ENCODE measurements at places on chromosomes 12 and 14.

GRCh38 chr12:70890895-70891832 is 29.4 kb downstream of the PTPRR start:
- DNase-seq = no peak

- no peak for DNase-seq
These were observed 375.0 kb downstream of the DPF3 start for GRCh38 chr14:72518809-72519377.

DNA sequence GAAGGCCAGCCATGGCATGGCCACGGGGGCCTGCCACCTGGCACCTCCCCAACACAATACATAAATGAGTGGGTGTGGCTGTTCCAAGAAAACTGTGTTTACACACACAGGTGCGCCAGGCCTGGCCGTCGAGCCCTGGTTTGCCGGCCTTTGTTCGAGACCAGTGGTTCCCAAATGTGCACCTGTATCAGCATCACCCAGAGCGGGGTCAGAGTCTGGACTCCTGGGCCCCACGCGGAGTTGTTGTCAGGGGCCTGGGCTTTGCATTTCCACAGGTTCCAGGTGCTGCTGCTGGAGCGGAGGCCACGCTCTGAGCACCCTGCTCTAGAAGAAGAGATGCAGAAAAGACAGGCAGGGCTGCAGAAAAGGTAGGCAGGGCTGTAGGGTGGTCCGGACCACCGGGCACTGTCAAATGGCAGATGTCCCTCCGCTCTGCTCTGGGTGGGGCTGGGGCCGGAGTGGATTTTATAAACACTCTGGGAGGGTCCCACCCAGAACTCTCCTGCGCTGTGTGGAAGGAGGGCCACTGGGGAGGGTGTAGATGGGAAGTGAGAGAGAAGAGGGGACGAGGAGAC is 4.2 kb upstream of the ASPG start:
- DNase-seq = no peak

- DNase-seq = no peak
These were observed 41.8 kb upstream of the CLMN start for GRCh38 chr14:95361373-95362137.

DNA sequence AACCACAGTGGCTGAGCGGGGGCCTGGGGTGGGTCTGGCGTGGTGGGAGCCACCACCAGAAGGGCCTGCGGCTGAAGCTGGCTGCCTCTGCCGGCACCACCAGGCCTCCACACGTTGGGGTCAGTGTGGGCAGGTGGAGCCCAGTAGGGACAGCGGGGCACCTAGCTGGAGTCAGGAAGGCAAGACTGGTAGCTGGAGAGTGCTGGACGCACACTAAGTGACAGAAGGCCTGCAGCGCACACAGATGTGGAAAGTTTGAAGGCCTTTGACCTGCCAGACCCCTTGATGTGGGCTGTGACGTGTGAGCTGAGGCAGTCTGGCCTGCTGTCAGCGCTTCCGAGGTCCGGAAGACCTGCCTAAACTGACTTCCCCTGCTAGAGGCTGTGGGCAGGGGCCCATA is 26.3 kb downstream of the RIN3 start:
- peak; percentile 45 for DNase-seq

GRCh38 chr14:80212023-80212397 is 706 bp upstream of the DIO2 start:
- peak; percentile 69 for DNase-seq

GRCh38 chr14:73800970-73801515 is 50.6 kb upstream of the PTGR2 start:
- no peak for DNase-seq

DNA sequence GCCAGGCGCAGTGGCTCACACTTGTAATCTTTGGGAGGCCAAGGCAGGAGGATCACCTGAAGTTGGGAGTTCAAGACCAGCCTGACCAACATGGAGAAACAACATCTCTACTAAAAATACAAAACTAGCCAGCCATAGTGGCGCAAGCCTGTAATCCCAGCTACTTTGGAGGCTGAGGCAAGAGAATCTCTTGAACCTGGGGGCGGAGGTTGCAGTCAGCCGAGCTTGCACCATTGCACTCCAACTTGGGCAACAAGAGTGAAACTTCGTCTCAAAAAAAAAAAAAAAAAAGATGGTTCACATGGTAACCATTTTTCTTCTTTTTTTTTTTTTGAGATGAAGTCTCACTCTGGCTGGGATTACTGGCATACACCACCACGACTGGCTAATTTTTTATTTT is 35.3 kb downstream of the SLC2A14 start:
- no peak for DNase-seq

DNA sequence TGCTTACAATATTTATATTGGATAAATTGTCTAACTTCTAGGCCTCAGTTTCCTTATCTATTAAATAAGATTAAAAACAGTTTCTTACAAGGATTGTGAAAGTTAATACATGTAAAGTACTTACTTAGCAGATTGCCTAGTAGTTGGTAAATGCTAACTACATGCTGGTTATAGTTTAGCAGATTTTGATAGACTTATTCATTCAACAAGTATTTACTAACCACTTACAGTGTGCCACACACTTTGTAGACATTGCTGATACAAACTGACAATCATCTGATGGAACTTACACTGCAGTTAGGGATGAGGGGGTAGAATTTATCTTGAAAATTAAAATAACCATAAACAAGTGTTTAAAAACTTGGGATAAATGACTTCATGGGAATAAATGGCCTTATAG is 50.4 kb downstream of the ARID2 start:
- no peak for DNase-seq

DNA sequence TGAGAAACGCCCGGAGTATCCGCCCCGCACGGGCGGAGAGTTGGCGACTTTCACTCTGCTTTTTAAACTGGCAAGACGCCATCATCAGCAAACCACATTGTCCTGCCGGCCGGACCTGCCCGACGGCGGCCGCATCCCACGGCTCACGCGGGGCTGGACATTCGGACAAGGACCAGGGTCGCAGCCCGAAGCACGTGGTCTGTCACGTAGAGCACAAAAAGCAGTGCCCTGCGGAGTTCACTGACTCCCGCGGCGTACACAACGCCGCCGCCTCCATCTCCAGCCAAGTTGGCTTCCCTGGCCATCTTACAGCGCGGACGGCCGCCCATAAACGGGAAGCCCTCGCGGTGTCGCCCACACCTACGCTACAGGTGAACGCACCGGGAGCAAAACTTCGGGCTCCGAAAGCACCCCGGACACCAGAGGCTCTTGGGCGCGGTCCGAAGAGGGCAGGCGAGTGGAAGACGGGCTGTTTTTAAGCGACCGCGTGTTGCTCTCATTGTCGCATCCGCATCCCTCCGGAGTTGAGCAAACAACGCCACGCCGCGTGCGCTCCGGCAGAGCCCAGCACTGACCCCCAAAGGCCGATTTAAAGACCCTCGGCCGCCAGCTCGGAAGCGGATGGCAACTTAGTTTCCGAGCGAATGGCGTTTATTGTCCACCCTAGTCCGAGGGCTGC is 966 bp downstream of the SINHCAF start:
- DNase-seq = peak; percentile 71

GRCh38 chr14:106187216-106187615 is 660.8 kb downstream of the TMEM121 start:
- DNase-seq = no peak

GRCh38 chr14:74552623-74553022 is 59.1 kb downstream of the ISCA2 start:
- DNase-seq = no peak

DNA sequence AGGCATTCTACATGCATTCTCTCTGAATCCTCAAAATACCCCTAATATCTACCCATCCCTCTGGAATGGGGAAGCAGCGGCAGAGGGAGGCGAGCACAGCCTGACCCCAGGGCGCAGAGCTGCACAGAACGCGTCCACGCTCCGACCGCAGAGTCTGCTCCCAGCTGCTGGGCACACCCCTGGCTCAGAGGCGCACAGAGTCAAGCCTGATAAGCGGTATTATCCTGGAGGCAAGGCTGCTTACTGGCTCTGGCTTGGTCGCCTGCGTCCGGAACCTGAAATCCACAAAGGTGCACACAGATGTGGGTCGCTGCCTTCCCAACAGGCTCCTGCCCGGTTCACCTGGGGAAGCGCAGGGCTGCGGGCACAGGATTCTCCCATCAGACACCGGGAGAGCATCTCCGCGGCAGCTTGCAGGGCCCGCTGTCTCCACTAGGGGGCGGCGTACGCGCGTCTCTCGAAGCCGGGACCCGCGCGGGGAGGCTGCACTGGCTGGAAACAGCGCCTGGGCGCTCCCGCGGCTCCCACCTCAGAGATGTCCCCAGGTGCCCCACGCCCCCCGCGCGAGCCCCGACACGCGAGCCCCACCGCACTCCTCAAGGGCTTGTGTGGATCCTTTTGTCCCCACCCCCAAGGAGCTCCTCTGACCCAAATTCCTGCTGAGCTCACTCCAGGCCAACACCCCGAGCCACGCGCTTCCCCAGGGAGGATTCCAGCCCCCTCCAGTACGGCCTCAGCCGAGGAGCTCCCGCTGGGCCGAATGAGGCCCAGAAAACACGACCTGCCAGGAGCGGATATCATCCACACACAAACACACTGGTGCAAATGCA is 120.1 kb upstream of the FZD10 start:
- DNase-seq = no peak

DNA sequence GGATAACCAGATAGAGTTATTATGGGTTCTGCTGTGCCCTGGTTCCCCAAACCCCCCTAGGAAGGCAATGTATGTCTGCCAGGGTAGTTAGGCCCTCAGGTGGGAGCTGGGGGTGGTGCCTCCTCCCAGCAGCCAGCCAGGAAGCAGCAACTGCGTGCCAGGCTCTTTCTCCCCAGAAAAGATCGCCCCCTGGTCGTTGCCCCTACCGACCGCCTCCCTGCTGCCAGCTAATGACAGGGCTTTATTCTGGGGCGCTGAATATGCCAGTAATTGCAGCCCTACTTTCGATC is 36.3 kb downstream of the IQSEC3 start:
- DNase-seq = no peak

DNA sequence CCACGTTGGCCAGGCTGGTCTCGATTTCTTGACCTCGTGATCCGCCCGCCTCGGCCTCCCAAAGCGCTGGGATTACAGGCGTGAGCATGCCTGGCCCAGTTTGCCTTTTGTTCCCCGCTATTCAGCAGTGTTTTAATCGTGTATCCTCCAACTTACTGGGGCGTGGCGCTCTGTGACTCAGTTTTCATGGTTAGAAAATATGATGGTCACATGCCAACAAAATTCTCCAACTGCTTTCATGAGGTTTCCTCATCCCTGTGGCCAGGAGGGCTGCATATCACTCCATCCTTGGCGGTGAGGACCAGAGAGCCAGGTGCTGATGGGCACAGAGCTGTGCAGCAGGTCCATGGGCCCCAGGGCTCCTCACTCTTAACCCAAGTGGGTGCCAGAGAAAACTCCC is 33.0 kb upstream of the PRMT8 start:
- peak; percentile 1 for DNase-seq

GRCh38 chr12:130124106-130124505 is 38.2 kb upstream of the FZD10 start:
- no peak for DNase-seq

DNA sequence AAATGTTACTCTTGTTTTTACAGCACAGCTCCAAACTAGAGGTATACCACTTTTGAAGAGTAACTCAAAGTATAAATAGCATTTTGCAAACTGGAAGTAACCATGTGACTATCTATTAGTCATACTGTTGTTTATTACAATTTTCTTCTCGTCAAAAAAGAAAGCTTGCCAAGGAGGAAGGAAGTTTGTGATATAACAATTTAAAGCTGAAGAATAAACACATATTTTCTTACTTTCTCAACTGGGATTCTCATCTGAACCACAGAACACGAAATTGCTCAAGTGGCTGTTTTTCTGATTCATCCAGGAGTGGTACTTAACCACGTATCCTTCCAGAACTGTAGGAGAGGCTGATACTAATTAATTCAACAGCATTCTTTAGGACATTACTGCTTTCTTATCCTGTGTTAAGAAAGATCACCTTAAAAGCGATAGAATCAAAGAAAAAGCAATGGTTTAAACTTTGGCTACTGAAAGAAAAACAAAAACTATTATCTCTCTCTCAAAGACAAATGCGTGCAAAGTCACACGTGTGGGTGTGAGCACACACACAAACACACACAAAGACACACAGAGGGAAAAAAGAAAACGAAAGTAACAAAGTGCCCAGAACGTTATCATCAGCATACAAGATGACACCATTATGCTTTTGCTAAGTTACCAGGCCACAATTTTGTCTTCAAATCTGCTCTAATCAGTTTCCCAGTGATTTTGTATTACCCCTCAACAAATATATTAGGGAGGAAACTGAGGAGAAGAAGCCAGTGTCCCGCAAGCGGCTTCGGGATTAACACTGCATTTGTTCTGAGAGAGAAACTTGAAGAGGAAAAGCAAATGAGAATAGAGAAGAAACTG is at the start of gene CLEC2B:
Gene CLEC2B (minus strand): TSS at position 48 of the 855 bp plus-strand sequence.
- DNase-seq = peak; percentile 83

- no peak for DNase-seq
These were observed 45.9 kb downstream of the AEBP2 start for GRCh38 chr12:19485240-19485639.

DNA sequence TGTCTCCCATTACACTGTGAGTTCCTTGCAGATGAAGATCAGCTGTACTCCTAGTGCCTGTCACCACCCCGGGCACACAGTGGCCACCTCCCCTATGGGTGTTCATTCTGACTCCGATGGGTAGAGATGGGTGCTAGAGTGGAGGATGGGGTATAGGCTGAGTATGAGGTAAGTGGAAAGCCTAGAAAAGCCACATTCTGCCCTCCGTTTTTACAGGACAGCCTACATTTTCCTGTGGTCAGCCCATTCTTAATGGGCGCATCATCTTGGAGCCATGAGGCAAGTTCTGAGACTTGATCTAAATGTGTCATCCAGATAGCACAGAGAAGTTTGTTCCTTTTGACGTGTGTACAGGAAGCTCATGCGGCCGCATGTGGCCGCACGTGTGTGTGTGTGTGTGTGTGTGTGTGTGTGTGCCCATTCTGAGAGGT is 166.7 kb upstream of the HIF1A start:
- peak; percentile 87 for DNase-seq

- no peak for DNase-seq
These were observed 8.0 kb downstream of the ANO6 start for GRCh38 chr12:45223868-45224267.

- DNase-seq = no peak
These were observed 2.2 kb upstream of the RPS6KA5 start for GRCh38 chr14:91062600-91062999.

DNA sequence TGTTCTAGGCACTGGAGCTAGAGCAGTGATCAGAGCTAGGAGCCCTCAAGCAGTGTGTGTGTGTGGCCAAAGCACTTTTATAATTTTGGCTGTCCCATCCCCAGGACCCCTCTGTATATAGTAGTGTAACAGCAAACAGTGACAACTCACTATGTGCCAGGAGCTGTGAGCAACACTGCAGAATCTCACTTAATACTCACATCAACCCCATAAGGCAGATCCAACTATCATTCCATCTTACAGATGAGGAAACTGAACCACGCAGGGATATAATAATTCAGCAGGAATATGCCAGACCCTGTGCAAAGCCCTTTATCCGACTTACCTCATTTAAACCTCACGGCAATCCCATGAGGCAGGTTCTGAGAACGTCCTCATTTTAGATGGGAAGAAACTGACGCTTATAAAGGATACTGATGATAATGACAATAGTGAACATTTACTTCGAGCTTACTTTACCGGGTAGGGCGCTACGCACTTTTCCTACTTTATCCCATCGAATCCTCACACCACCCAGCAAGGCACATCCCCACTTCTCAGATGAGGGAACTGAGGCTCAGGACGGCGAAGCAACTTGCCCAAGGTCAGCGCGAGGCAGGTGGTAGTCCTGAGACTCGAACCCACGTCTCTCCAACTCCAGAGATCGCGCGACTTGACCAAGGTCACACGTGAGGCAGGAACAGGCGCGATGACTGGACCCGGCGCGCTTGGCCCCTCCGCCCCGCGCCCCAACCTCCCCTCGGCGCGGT is 687 bp downstream of the RAB35 start:
- DNase-seq = peak; percentile 20

GRCh38 chr12:99390707-99391106 is 256.8 kb upstream of the GARIN6 start:
- no peak for DNase-seq

GRCh38 chr12:96136161-96136560 is 58.0 kb upstream of the ELK3 start:
- DNase-seq = peak; percentile 87

Measured in astrocyte of the spinal cord (primary cell).